Gastroesophageal sphincter (tissue), 4 donors: ENCODE measurements at places on chromosomes 16 and 17. TPM values are rescaled to one million over a fixed set of nuclear protein-coding genes. Genes with fewer than 3 reads are reported as not detected.

- ATAC-seq = no peak
Observed at GRCh38 chr16:84000989-84001642, 33.1 kb downstream of the NECAB2 start.

The KRTAP3-1 gene
- total RNA-seq = not detected

GRCh38 chr17:68468334-68468733, 11.0 kb upstream of the WIPI1 start:
- no peak for ATAC-seq

DNA sequence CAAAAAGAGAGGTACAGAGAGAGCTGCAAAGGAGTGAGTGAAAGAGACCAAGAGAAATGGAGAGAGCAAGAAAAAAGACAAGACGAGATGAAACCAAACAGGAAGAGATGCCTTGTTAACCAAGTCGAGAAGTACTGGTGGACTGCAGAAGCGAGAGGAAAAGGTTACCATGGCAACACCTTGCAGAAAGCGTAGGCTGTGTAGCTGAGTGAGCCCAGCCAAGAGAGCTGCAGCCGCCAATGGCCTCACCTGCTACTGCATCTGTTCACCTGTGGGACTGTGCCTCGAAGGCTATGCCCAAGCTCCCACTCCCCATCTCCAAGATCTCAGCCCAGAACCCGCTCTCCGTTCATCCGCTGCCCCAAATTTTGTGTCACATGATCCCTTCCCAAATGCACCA, 161.3 kb downstream of the SLC39A11 start:
- ATAC-seq = no peak

DNA sequence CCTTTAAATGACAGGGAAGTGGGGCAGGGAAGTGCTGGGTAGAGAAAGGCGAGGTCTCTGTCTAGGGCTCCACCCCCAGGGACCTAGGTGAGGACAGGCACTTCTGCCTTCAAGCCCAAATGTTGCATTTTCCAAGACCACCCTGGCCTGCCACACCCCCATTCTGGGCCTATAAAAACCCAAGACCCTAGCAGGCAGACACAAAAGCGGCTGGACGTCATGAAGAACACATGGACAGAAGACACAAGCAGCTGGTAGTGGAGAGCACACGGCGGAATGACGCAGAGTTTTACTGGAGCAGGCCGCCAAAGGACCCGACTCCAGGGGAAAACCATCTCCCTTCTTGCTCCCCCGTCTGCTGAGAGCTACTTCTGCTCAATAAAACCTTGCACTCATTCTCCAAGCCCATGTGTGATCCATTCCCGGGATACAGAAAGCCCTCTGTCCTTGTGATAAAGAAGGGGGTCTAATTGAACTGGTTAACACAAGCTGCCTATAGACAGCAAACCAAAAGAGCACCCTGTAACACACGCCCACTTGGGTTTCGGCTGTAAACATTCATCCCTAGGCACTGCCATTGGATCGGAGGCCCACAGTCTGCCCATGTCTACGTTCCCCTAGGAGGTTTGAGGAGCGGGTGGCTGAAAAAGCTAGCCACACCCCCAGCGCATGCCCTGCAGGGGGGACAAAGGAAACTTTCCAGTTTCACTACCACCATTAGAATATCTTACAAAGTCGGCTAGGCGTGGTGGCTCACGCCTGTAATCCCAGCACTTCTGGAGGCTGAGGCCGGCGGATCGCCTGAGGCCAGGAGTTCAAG, 622.2 kb upstream of the SALL1 start:
- ATAC-seq = no peak

- ATAC-seq = no peak
Observed at GRCh38 chr17:45995627-45996270, 3.3 kb upstream of the STH start.

DNA sequence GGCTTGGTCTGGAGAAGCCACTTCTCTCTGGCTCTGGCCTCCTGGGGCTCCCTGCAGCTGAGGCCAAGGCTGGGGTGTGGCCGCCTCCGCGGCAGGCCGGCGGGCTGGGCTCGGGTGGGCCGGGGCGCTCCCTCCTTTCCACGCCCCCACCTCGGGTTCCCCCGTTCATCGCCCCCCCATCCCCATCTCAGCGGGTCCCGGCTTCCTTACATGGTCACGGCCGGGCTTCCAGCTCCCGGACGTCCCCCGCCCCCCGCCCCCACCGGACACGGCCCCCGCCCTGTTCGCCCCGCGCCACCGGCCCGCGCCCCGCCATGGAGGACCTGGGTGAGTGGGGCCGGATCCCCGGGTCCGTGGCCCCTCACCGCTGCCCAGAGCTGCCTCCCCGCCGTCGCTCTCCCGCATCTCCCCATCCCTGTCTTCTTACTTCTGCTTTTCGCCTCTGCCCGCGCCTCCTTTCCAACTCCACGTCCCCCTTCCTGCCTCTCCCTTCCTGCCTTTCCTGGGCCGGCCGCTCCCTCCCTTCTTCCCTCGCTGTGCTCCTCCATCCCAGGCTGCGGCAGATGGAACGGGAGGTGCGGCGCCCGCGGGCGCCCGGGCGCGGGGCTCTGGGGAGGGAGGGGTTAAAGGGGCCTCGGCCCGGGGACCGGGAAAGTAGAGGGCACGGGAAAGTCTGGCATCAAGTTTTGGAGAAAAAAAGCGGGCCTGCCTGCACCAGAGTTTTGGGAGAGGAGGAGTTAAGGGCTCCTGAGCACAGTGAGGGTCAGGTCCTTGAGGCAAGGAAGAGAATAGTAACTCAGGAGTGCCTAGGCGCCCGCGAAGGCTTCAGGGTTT, at the start of gene TGFB1I1:
Gene TGFB1I1, plus strand, starts transcription at position 278 of the 834 bp plus-strand sequence. Its CDS starts 37 bp downstream, at position 315.
- peak; percentile 71 for ATAC-seq

The CCDC92B gene
- not detected for total RNA-seq

GRCh38 chr17:45288825-45289224, 26.9 kb upstream of the SPATA32 start:
- peak; percentile 52 for ATAC-seq

GRCh38 chr16:29858149-29858849, 4.7 kb downstream of the CDIPT start:
- no peak for ATAC-seq

The KRTAP4-3 gene
- total RNA-seq = not detected

DNA sequence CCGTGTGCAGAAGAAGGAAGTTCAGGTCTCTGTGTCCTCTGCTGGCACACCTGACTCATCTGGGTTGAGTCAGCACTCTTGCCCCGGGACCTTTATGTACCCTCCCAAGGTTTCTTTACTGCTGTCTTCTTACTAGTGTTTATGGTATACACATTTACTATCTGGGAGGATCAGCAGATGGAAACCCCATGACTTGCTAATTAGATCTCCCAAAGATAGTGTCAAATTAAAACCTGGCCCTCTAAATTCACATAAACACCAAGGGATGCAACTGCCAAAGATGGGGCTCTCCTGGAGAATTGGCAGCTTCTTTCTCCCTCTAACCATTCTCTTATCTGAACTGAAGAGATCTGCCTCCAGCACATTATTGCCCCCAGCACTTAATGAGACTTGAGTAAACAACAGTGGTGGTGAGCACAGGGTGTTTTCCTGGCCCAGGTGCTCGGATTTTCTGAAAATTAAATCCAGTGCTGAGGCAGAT, 718.1 kb upstream of the SOX9 start:
- no peak for ATAC-seq

DNA sequence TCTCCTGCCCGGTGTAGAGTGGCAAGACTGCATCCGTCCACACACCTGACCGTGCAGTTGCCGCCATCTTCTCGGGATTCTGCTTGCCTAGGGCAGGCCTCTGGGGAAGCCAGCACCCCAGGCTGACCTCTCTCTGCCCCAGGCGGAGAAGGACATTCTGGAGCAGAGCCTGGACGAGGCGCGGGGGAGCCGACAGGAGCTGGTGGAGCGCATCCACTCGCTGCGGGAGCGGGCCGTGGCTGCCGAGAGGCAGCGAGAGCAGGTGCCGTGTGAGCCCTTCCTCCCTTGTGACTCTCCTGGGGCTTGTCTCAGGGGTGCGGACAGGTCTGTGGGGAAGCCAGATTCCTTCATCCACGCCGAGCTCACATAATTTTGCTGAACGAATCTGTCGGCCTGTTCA, 19.8 kb downstream of the CARD14 start:
- ATAC-seq = no peak

The SLC13A2 gene
- not detected for total RNA-seq

The KRTAP1-1 gene
- not detected for total RNA-seq
